ENCODE measurements at places on chromosomes 7 and 10.

- no peak for DNase-seq
Observed at GRCh38 chr7:33143996-33144718, 14.8 kb downstream of the BBS9 start.

DNA sequence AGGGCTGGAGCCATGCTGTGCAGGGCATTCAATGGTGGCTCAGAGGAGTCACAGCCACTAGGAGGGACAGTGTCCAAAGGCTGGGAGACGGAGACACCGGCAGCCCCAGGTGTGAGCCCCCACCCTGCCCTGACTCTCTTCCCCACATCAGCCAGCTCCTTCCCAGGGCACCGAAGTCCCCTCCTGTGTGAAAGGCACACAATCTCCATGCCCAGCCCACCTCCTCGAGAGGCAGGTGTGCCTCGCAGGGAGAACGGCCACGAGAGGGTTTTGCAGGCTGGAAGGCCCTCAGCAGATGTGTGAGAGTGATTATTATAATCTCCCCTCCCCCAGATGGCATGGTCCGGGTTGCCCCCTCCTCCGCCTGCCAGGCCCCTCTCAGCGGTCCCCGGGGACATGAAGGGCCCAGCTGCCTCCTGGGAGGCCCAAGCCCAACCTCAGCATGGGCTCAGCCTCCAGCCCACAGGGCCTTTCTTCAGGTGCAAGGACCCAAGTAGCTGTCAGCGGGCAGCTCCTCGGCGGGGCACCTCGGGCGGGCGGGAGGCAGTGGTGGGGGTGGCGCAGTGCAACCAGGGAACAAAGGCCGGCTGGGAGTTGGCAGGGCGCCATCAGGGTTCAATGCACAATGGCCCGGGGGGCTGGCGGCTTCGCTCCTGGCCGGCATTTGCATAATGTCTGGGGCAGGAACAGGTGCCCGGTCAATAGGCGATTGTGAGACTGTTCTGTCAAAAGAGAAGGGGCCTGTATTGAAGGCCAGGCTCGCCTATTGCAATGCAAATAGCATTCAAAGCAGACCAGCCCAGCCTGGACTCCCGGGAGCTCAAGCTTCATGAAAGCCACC is 155.3 kb upstream of the ZMIZ1 start:
- DNase-seq = no peak

DNA sequence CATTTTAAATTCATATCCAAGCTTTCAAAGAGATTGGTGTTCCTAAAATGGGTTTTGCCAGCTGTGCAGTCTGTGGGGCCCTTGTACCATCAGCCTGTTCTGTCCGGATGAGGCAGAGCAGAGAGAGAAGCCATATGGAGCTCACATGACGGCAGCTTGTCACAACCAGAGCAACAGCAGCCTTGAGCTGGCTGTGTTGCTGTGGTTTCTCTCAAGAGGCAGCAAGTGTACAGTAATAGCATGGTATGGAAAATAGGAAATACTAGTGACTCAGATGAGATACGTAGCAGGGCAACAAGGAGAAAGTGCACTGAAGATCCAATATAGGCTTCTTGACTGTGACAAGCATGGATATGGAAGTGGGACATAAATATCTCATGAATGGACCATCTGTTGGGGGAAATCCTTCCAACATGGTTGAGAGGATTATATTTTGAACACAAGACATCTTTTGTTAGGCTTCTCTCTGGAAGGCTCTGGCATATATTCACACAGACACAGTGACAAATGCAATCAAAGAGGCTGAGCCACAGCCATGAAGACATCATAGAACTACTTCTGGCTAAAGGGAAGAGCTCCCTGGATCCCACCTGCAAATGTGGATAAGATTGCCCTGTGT is 251.0 kb upstream of the TAC1 start:
- no peak for DNase-seq

DNA sequence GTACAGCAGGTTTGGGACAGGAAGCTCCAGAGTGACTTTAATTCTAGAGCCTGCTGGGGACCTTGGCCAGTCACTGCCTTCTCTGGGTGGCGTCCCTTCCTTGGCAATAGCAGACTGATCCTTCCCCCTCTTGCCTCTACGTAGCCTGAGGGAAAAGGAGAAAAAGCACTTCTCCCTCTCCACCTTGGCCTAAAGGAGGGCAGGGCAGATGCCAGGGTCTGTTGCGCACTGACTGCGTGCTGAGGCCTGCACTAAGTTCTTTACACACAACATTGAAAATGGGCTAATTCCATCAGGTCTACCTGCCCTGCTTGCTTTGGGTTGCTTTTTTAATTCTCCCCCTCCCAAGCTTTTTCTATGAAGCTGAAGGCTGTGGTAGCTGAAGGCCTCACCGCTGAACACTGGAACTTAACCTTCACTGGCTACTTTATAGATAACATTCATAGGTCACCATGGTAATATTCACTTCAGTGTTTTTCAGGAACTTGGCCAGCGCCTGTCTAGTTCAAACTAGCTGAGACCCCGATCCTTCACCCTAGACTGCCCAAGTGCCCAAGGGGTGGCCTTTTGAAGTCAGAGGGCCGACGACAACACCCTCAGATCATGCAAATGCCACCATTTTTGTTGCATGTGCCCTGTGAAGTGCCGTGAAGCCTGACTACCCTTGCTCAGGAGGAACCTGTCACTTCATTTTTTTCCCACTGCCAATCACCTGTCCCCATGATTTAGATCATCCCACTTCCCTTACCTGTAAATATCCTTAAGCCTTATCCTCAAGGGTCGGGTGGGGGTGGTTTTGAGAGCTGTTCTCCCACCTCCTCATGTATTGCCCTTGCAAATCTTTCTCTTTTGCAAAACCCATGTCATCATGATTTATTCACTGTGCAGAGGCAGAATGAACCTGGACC is 28.7 kb downstream of the PRF1 start:
- DNase-seq = no peak

DNA sequence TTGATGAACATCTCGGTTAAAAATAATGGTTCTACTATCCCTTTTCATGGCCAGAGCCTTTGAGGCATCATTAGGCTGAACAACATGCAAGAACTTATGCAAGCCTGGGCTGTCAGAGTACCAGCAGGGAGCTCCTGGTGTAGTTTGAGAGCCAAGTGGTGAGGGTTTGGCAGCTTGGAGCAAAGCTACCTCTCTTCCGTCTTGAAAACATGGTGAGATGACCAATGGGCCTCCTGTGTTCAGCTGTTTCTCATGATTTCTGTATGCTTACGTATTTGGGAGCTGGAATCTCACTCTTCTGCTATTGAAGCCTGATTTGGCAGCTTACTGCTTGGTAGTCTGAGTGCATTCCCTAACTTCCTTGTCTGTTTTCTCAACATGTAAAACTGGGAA is 150.4 kb downstream of the CXCL12 start:
- no peak for DNase-seq

DNA sequence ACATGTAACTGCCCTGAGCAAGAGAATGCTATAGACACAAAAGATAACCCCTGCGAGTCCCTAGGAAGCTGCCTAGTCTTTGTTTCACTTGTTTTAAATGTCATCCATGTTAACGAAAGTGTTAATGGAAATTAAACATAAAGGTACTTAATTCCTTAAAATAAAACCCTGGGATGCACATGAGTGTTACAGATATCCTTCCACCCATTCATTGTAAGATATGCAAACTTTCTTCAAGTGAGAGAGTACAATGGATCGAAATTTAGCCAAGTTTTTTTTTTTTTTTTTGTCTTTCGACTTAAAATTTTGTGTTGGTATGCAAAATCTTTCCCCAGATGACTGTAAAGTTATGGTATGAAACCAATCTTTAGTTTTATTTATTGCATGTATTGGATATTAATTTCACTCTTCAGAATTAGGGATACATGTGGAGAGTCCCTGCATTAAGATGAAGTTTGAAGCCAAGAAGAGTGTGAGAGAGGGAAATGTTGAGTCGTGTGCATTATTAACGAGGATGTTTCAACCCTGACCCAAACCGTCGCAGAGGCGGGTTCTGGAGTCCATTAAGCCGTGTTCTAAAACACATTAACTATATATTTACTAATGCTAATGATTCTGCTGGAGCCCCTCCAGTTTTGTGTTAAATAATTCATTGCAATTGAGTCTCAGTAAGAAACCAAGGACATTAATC is 1.6 kb downstream of the CDK14 start:
- no peak for DNase-seq

DNA sequence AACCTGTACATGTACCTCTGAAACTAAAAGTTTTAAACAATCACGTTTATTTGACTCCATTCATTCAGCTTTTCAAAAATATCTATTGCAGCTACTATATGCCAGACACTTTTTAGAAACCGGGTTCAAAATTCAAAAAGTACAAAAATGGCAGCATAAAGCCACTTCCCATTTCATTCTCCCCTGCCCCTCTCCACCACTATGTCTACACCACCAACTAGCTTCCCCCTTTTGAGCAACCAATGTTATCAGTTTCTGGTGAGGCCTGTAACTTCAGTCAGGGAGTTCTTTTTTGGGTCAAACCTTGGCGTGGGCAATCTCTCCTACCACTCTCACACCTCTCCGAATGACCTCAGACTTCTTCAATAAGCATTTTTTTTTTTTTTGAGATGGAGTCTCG is 11.5 kb upstream of the HHEX start:
- DNase-seq = no peak

DNA sequence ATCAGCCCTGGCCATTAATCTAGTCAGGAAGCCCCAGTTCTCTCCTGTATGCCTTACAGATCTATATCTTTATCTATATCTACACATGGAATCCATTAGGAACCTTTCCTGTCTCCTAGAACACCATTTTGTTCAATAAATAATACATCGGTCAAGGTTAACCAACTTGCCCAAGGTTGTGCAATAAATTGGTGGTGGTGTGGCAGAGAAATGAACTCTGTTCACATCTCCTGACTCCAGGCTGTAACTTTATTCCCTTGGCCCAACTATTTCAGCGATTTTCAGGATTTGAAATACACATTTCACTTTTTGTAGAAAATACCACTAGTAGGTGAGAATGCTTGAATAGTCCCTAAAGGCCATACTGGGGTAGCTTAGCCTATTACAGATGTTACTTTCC is 712.5 kb upstream of the FZD8 start:
- no peak for DNase-seq

GRCh38 chr10:6877336-6877721 is 297.3 kb upstream of the PRKCQ start:
- no peak for DNase-seq

DNA sequence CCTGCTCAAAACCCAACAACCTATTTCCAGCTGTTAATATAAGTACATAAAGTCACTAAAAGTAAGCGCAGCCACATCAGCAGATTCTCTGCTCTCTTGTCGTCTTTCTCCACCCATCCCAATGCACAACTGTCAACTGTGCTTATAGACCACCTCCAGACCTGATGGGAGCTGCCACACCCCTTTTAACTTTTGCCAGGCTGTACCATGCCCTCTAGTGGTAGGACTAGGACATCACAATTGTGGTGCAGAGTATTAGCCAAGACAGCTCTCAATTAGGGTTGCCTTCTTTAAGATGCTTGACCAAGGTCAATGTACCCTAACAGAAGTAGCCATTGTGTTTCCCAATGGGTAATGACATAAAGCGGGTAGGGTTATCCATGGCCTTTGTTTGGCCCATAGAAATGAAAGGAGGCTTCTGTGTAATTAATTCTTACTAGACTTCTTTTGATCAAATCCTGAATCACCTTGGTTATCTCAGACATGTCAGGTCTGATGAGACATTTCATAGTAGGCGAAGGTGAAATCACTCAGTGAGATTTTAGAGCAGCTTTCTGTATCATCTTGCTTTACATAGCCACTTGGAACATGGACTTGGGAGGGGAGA is 68.1 kb downstream of the SCRN1 start:
- no peak for DNase-seq

- DNase-seq = no peak
Observed at GRCh38 chr7:132573251-132573955, 2.9 kb downstream of the PLXNA4 start.

DNA sequence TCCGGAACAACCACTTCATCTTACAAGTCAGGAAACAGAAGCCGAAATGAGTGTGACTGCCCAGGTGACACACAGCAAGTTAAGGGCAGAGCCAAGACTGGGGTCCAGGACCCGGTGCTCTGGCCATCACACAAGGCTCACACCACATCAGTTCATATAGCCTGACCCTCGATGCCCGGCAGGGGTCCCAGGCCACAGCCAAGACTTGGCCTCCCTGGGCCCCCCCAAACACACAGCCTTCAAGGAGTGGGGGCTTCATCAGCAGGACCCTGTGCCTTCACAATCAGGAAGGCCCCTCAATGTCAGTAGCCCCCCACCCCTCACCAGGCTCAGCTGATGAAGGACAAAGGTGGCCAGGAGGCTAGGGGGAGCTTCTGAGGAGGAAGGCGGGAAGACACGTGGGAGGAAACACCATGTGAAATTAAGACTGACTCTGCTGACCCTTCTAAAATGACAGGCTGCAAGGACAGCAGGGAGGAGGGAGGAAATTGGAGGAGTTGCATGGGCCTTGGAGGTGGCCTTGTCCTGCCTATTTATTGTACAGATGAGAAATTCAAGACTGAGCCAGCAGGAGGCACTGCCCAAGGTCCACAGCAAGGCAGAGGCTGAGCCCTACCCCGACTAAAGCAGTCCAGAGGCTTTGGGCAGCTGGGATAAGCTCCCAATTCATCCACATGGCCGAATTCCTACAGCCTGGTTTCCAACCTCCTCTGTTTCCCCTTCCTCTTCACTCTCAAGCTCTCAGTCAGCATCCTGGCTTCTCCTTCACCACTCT is 216.1 kb upstream of the ZMIZ1 start:
- DNase-seq = no peak

- no peak for DNase-seq
Observed at GRCh38 chr10:103574097-103575061, 80.9 kb downstream of the NEURL1 start.

DNA sequence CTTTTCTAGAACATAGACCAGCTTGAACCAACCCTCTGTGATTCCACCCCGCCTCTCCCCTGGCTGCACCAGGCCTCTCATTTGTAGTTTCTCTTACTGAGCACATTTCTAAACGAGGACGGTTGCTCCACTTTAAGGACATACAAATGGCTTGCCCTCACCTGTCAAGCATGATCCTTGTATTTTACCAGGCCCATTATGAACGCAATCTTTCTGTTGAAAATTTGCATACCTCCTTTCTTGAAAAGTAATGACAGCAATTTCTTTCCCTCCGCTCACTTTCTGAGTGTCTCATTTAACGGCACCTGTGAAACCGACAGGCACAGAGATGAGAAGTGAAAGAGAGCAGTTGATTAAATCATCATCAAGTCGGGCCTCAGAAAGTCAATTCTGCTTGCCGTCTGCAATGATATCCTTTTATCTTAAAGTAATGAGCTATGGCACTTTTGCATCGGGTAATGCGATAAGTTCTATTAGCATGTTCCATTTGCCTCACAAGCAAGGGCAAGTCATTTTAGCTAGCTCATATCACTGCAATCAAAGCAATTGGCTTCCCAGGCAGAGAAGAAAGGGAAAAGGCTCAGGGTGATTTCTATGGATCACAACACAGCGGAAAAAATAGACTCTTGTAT is 705.6 kb upstream of the GALNT17 start:
- DNase-seq = no peak
